Fibroblast of skin of left biceps (primary cell): ENCODE measurements at places on chromosomes 1 and 21.

DNA sequence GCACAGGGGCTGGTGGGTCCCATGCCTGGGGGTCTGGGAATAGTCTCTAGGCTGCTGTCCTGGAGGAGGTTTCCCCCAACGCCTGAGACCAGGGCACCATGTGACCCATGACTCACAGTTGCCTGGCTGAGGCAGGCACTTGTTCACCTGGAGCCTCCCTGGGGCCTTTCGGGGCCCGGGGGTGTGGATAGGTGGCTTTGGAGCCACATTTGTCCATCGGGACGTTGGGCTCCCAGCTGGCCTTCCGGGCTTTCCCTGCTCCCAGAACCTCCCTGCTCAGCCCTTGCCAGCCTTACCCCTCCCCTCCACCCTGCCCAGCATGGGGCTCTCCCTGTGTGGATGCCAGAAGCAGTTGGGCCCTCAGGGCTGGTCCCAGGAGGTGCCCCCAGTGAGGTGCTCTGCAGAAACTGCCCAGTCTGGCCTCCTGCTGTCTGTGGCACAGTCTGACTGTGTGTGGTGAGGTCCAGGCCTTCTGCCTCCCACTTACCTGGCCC, 14.2 kb downstream of the COL6A1 start:
- DNase-seq, result no peak

DNA sequence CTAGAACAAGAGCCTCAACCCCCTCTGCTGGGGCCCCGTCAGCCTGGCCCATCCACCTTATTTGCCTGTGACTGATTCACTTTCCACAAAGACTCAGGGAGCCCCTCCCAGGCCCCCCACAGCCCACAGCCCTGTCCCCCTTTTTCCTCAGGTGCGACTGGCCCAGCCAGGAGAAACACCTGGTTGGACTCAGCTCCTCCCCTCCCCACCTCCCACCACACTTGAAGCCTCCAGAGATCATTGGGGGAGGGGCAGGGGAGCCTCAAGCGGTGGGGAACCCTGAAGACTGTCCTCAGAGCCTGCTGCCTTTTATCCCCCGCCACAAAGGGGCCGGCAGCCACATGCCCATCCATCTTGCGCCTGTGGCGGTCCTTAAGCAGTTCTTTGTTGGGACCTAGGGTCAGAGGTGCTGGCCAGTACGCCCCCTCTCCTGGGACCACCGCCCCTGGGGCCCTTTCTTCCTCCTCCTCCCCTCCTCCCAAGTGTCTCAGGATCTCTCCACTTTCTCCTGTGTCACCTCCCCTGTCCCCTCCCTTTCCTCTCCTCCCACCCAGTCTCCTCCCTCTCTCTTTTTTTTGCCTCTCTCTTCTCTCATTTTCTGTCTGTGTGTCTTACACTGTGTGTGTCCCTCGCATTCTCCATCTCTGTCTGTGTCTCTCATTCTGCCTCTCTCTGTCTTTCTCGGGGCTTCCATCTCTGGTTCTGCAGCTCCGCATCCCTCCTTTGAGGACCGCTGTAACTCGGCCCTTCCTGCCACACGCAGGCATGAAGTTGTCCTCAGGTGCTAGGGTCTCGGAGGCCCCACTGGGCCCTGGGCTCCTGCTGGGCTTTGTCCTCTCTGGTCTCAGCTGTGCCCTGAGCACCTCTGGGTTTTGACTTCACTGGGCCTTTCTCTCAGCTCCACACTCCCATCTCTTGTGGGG, 12.2 kb downstream of the CRABP2 start:
- no peak for DNase-seq

DNA sequence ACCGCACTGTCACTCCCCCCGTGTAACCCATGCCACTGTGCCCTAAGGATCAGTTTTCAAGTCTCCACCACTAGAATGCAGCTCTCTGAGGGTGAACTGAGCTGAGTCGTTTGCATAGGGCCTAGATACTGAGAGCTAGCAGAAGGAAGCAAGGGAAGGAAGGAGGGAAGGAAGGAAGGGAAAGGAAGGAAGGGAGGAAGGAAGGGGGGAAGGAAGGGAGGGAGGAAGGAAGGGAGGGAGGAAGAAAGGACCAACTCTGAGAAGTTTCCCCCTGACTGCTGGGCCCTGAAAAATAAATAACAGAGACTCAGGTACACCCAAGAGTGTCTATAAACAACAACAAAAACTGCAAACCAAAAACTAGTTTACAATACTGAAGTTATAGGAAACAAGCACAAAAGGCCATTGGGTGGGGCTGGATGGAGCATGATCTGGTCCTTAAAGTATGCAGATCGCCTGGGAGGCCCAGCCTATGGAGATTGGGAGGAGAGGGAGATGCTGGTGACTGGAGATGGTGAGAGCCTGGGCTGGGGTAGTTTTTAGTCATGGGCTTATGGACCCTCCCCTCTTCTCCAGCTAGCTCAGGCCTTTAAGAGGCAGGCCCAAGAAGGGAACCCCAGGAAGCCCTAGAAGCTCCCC, 1.7 kb upstream of the MRPS15 start:
- no peak for DNase-seq

DNA sequence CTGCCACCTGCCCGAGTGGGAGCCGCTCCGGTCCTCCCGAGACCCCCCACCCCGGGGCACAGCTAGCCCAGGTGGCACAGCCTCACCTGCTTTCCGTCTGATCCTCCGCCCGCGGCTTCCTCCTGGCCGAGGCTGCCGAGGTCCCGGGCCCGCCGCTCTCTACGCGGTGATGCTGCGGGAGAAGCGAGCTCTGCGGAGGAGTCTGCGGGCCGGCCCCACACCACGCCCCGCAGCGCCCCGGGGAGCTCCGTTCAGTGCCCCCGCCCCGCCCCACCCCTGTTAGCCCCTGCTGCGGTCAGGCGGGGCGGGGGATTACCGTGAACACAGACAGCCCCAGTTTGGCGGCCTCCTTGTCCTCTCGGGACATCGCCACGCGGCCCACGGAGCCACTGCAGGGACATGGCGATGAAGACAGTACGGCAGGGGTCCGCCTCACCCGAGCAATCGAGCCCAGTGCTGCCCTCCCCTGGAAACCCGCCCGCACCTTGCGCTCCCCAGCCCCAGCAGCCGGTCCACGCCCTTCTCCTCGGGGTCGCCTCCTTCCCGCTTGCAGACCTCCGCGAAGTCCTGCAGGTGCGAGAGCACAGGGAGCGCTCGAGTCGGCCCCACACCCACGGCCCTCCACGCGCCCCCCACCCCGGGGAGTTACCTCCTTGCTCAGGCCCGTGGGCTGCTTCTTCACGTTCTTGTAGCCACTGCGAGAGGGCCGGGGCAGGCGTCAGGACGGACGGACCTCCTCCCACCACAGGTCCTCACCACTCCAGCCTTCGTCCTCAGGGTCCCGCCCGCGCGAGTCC, 933 bp downstream of the C1orf35 start:
- no peak for DNase-seq

- DNase-seq, result no peak
Measured at GRCh38 chr1:160076295-160076694, 5.0 kb upstream of the KCNJ9 start.

DNA sequence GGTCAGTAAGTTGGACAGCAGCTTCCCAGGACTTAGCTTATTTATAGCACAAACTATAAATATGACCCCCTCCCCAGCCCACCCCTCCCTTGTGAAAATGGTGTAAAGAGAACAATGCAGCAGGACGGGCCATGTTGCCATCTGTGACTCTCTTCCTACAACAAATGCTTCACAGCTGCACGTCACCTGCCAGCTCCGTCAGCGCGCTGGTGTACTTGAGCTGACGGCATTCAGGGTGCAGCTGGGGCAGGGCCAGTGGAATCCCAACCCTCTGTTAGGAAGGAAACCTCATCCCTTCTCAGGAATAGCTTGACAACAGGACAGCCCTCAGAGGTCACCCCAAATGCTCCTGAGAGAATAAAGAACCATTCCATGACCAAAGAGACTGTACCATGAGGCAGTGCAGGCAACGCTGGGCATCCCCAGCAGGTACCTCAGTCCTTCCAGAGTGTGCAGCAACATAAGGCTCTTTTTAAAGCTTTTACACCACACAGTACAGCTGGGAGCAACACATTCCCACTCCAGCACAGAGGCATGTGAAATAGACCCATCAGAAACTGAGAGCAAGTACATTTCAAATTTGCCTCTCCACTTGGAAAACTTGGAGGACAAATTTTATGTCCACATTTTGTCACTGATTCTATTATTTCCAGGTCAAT, 85.0 kb downstream of the ATP1A1 start:
- DNase-seq, result no peak

GRCh38 chr1:39127513-39127912, 77.0 kb upstream of the MACF1 start:
- no peak for DNase-seq

DNA sequence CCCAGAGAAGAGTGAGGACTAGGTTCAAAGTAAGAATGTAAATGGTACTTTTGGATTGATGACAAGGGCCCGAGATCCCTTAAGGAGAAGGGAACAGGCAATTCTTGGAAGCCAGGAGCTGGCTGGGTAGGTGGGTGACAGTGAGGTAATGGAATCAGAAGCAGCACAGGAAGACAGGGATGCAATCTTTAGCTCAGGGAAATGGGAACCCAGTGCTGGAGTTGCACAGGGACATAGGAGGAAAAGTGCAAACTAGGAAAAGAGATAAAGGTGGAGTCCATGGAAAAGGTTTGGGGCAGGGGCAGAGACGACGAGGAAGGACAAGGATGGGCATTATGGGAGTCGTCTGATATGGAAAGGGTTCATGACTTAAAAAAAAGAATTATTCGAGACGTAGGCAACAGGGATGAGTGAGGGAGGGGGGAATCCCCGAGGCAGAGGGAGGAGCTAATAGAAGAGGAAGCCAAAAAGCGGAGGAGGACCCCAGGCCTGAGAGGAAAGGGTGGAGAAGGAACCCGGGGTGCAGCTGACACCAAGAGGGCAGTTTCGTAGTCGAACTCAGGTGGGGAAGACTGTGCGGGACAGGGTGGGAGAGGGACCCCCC, 495 bp downstream of the PI4KB start:
- DNase-seq, result no peak

DNA sequence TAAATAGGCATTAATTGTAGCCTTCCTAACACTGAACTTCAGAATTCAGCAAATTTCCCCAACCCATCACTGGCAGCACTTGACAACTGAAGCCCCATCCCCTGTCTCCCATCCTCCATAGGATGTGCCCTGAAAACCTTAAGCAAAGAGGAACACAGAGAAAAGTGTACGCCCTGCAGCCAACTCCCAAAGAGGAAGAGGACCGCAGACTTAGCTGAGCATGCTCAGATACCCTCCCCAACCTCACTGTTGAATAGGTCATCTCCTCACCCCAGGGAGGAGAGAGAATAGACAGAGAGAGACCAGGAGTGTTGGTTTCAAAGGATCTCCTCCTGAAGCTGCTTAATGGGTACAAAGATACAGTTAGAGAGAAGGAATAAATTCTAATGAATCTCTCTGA, 50.5 kb downstream of the CD2 start:
- DNase-seq, result no peak

DNA sequence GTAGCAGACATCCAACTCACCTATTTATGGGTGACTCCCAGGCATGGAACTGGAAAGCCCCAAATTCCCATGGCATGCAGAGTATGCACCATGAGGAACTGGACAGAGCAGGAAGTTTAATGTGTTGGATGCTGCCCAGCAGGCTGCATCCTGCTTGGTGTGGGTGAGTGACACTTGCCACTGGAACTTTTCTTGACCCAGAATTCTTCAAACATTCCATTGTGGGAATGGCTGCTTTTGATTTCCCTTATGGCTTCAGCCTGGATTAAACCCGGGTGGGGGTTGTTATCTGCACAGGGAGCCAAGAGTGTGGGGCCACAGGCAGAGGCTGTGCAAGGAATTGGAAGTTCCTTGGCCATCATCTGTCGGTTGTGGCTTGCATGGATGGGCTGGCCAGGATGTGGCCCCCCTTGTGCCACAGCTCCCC, 26.9 kb upstream of the BACE2 start:
- DNase-seq, result peak; percentile 56

GRCh38 chr1:25738499-25738898, 61.5 kb upstream of the SELENON start:
- no peak for DNase-seq

- no peak for DNase-seq
Measured at GRCh38 chr1:168005529-168005928, 68.7 kb upstream of the MPC2 start.

GRCh38 chr1:206449565-206449964, 20.7 kb upstream of the IKBKE start:
- no peak for DNase-seq

DNA sequence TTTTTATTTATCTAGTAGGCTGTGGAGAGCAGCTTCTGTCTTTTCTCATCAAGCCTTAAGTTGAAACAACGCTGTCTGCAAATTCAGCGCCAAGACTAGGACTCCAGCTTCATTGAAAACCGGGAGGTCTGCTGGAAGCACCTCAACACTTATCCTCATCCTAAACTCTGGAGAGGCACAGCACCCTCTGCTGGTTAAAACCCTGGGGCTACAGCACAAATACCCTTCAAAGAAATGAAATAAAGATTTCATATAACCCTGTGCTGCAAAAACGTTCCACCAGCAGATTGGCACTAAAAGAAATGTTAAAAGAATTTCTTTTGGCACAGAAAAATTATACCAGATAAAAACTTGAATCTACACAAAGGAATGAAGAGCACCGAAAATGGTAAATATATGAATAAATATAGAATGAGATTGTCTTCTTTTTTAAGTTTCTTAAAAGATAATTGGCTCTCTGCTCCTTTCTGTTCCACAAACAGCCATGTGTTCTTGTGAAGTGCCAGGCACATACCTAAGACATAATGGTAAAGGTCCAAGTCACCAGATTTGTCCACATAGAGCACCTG, 227.7 kb upstream of the SAMSN1 start:
- DNase-seq, result no peak

GRCh38 chr1:206954459-206955342, 8.4 kb upstream of the PIGR start:
- no peak for DNase-seq

GRCh38 chr1:21673277-21673780, 4.2 kb upstream of the RAP1GAP start:
- peak; percentile 49 for DNase-seq

GRCh38 chr1:232915212-232915611, 35.2 kb upstream of the NTPCR start:
- DNase-seq, result no peak

DNA sequence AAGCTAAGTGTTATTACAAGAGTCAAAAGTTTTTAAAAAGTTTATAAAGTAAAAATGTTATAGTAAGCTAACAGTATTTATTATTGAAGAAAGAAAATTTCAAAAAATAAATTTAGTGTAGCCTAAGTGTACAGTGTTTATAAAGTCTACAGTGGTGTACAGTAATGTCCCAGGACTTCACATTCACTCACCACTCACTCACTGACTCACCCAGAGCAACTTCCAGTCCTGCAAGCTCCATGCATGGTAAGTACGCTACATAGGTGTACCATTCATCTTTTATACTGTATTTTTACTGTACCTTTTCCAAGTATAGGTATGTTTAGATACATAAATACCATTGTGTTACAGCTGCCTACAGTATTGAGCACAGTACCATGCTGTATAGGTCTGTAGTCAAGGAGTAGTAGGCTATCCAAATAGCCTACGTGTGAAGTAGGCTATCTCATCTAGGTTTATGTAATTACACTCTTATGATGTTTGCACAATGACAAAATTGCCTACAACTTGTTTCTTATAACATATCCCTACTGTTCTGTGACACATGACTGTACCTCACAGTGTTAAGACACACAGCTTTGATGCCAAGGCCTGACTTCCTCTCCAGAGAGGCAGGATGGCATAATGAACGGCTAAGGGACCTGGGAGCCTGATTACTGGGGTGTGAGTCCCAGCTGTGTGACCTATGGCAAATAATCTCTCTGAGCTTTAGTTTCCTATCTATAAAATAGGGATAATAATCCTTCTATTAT, 12.7 kb downstream of the DHCR24 start:
- no peak for DNase-seq

- DNase-seq, result no peak
Measured at GRCh38 chr21:26813426-26813998, 31.7 kb downstream of the ADAMTS1 start.

- no peak for DNase-seq
Measured at GRCh38 chr1:194028002-194028401, 841.6 kb upstream of the B3GALT2 start.
